ENCODE measurements at places on chromosomes 1 and 21.

DNA sequence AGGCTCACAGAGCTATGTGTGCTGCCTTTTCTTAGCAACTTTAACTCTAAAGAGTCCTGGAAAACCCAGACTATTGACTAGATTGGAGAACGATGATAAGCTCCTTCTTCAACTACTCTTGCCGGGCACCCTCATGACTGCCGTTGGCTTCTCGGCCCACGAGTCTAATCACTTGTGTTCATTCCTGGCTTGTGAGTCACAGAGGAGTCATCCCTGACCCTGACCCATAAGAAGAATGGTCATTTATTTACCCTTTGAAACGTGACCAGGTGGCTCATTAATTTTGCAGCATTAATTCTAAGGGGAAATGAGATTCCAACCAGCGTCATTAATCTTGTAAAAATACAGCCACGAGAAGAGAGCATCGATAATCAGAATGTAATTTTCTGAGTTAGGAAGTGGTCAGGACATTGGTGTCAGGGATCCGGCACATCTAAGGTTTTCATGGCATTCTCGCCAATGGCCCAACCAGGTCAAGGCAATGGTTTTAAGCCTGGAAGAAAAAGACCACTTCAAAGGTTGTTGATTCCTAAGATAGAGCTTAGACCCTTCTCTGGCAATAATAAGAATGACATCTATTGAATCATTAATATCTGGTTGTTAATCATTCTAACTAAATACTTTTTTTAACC lies 183.6 kb upstream of the RUNX1 start:
- no peak for DNase-seq

- DNase-seq: no peak
Observed at GRCh38 chr1:68706639-68707317, 209.9 kb upstream of the DEPDC1 start.

DNA sequence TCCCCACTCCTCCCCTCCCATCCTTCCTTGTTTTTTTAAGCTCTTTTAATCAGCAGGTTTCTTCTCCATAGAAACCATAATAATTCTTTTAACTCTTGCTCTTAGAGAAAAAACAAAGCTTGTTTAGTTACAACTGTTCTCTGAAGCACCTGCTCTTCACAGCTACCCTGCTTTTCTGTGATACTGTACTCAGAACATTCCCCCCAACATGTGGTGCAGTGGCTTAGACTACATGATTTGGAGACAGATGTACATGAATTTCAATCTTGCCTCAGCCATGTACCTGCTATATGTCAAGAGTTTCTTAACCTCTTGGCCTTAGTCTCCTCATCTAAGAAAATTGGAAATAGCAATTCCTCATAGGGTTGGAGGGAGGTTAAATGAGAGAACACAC lies 33.5 kb downstream of the LAMC2 start:
- no peak for DNase-seq

DNA sequence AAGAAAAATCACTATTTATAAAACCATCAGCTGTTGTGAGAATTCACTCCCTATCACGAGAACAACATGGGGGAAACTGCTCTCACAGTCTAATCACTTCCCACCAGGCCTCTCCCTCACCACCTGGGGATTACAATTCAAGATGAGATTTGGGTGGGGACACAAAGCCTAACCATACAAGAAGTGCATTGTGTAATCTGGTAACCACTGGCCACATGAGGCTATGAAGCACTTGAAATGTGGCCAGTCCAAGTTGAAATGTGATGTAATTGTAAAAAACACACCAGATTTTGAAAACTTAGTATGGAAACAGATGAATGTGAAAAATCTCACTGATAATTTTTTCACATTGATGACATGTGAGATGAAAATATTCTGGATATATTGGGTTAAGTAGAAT lies 293.8 kb downstream of the TTLL7 start:
- DNase-seq: no peak

- DNase-seq: peak; percentile 40
Observed at GRCh38 chr1:116770625-116771024, 16.4 kb downstream of the CD2 start.

- no peak for DNase-seq
Observed at GRCh38 chr21:44951186-44951915, 11.5 kb downstream of the SLX9 start.

GRCh38 chr1:23634840-23635651 lies 56.6 kb upstream of the RPL11 start:
- DNase-seq: peak; percentile 61

DNA sequence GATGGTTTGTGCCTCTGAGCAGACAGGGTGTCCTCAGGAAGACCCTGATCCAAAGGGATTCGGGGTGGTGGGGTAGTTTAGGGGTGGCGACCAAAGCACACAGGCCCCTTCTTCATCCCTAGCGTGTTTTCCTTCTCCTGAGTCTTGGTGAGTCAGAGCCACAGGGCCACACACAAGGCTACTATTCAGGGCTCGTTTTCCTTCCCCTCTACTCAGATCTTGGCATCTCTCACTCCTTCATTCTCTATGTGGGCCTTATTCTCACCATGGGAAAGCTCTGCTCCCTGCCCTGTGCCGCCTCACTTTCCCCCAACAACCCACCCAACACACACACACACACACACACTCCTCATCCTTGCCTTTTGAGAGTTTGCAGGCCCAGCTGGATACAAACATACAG lies 43.6 kb upstream of the WNT2B start:
- DNase-seq: no peak
